ENCODE measurements at places on chromosomes 5 and 9.

DNA sequence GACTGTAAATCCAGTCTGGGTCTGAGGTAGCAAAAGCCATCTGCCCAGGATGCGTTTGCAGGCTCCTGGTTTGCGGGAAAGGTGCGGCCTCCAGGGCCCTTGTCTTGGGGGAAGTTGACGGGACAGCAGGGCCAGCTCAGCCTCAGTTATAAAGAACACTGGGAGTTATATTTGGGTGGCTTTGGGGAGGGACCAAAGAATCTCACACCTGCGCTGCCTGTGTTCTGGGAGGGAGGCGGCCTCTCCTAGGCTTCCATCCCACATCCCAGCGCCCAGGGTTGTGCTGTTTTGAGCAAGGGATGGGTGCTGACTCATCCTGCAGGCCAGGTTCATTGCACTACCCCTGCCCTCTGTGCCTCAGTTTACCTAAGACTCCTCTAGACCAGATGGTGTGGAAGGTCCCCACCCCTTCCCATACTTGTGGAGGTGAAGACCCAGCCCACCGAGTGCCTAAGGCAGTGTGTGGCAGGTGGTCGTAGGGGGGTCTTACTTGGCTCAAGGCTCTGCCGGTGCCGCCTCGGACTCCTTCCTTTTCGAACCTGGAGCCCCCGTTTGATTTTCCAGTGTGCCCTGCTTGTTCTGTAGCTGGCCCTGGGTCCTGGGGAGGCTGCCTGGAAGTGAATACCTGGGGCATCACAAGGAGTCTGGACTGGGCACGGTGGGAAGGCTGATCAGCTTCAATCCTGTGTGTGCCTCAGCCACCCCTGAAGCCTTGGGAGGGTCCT, 39.3 kb upstream of the FCN2 start:
- H3K4me1 ChIP-seq, result no peaks in the 10 kb centered on the region
- H3K4me3 ChIP-seq, result no peak overlapping the region
- H3K36me3 ChIP-seq, result no peaks in the 10 kb centered on the region
- H3K27me3 ChIP-seq, result no peaks in the 10 kb centered on the region
- H3K27ac ChIP-seq, result no peak overlapping the region

- H3K27me3 ChIP-seq, result no peaks in the 10 kb centered on the region
- H3K36me3 ChIP-seq, result no peaks in the 10 kb centered on the region
- H3K4me3 ChIP-seq, result no peak overlapping the region
- no peaks in the 10 kb centered on the region for H3K4me1 ChIP-seq
- DNase-seq, result no peak
- no peak overlapping the region for H3K27ac ChIP-seq
Observed at GRCh38 chr5:136466041-136466415, 100.7 kb upstream of the TRPC7 start.

- H3K27me3 ChIP-seq, result no peaks in the 10 kb centered on the region
- no peaks in the 10 kb centered on the region for H3K36me3 ChIP-seq
- DNase-seq, result no peak
Observed at GRCh38 chr5:178371362-178372111, 138.9 kb upstream of the PHYKPL start.

- no peaks in the 10 kb centered on the region for H3K4me1 ChIP-seq
- no peak overlapping the region for H3K4me3 ChIP-seq
- no peaks in the 10 kb centered on the region for H3K36me3 ChIP-seq
- no peak for DNase-seq
- no peaks in the 10 kb centered on the region for H3K27me3 ChIP-seq
- no peak overlapping the region for H3K27ac ChIP-seq
Observed at GRCh38 chr9:20209391-20210340, 412.6 kb downstream of the MLLT3 start.

GRCh38 chr5:72065751-72066255, 41.5 kb upstream of the MAP1B start:
- no peaks in the 10 kb centered on the region for H3K4me1 ChIP-seq
- H3K4me3 ChIP-seq, result no peak overlapping the region
- no peak for DNase-seq
- no peaks in the 10 kb centered on the region for H3K36me3 ChIP-seq

DNA sequence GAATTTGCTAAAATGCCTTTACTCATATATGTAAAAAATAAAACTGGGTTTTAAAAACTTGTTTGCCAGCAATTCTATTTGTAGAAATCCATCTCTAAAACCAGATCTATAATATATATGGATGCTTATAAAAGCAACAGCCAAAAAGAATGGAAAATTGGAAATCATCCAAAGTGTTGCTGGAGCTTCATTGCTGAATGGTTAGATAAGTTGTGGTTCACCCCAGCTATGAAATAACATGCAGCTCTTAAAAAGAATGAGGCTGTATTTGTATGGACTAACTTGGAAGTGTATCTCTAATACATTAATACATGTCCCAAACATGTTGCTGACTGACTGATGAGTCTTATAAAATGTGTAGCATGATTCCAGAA, 76.2 kb downstream of the STK10 start:
- H3K27ac ChIP-seq, result no peak overlapping the region
- DNase-seq, result no peak
- no peaks in the 10 kb centered on the region for H3K27me3 ChIP-seq
- H3K4me1 ChIP-seq, result no peaks in the 10 kb centered on the region
- H3K36me3 ChIP-seq, result no peaks in the 10 kb centered on the region

- H3K27me3 ChIP-seq, result no peaks in the 10 kb centered on the region
- no peak overlapping the region for H3K4me3 ChIP-seq
- H3K4me1 ChIP-seq, result no peaks in the 10 kb centered on the region
- DNase-seq, result no peak
- H3K36me3 ChIP-seq, result no peaks in the 10 kb centered on the region
Observed at GRCh38 chr9:98134702-98135557, 15.9 kb upstream of the TRIM14 start.

DNA sequence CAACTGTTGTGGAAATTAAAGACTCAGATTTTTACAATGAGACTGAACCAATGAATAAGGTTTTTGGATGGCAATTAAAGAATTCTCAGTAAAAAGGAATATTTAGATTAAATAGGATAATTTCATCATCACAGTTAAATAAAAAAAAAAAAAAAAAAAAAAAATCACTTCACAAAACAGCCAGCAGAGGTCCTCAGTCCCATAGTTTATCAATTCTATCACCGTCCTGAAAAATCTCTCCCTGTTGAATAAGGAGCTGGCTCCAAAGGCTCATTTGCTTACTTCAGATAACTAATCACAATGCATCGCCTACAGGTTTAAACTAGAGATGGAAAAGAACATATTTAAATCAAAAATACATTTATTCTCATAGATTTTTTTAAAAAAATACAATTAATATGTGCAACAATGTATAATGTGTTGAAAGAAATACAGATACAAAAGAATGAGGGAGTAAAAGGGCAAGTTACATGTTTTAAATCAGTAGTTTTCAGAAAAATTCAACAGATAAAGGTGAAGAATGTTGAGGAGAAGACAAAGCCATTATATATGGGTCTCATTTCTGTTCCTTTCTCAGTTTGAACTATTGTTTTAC, 175.8 kb upstream of the CHD1 start:
- H3K36me3 ChIP-seq, result no peaks in the 10 kb centered on the region
- H3K4me3 ChIP-seq, result no peak overlapping the region
- no peaks in the 10 kb centered on the region for H3K27me3 ChIP-seq

DNA sequence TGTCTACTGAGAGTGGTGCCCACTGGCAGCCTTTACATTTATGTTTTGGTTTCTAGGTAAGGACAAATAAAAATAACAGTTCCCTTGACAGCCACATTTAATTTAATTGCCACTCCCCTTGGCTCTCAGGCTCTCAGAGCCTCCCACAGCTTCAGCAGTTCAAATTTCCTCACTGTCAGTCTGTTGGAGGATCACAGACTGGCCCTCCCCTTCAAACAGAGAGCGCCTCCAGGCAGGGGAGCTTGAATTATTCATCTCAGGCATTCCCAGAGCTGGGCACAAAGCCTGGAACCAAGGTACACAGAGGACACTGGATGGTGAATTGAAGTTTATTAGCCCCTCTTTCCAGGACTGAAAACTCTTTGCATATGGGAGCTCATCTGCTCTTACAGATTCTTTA, 407.7 kb downstream of the SPOCK1 start:
- no peak overlapping the region for H3K4me3 ChIP-seq
- DNase-seq, result peak; percentile 61
- H3K27ac ChIP-seq, result no peak overlapping the region
- no peaks in the 10 kb centered on the region for H3K27me3 ChIP-seq
- H3K4me1 ChIP-seq, result no peaks in the 10 kb centered on the region

DNA sequence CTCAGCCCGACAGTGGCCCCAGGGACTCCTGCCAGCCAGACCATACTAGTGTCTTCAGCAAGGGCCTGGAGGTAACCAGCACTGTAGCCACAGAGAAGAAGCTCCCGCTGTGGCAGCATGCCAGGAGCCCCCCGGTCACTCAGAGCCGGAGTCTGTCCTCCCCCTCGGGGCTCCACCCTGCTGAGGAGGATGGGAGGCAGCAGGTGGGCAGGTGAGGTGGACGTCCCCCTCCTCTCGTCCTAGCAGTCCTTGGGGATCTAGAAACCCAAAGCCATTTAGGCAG, 28.0 kb upstream of the LRRC14B start:
- DNase-seq, result peak; percentile 49
- no peak overlapping the region for H3K4me3 ChIP-seq
- no peak overlapping the region for H3K27ac ChIP-seq
- no peaks in the 10 kb centered on the region for H3K4me1 ChIP-seq
- H3K27me3 ChIP-seq, result no peaks in the 10 kb centered on the region

DNA sequence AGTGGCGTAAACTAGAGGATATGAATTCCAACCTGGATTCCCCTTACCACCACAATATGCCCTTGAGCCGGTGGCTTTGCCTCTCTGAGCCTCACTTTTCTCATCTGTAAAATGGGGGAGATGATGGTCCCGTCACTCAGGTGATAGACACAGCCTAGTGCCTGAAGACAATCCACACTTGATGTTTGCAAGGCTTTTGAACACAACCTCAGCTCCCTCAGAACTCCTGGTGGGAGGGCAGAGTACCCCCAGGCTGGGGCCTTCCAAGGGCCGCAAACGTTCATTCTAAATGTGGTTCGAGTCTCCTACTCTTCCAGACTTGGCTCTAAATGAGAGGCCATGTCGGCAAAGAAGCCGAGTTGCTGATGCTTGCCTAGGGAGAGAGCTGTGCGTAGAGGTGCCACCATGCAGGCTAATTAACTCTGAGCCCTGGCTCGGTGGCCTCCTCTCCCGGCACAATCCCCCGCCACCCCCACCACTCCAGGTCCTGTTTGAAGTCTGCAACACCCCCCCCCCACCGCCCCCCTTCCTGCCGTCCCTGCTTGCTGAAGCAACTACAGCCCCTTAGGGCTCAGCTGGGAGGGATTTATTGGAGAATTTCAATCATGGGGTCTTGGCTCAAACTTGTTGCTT, 97.7 kb upstream of the LMX1B start:
- no peak for DNase-seq
- H3K27ac ChIP-seq, result no peak overlapping the region
- no peaks in the 10 kb centered on the region for H3K36me3 ChIP-seq
- peaks cover 6% of the 10 kb centered on the region for H3K4me1 ChIP-seq
- peaks cover 7% of the 10 kb centered on the region for H3K27me3 ChIP-seq

GRCh38 chr5:88878976-88879375, 4.0 kb downstream of the MEF2C start:
- no peak for DNase-seq
- no peak overlapping the region for H3K27ac ChIP-seq
- no peaks in the 10 kb centered on the region for H3K27me3 ChIP-seq
- H3K36me3 ChIP-seq, result no peaks in the 10 kb centered on the region
- H3K4me1 ChIP-seq, result no peaks in the 10 kb centered on the region
- H3K4me3 ChIP-seq, result no peak overlapping the region

GRCh38 chr5:179733772-179734126, 1.1 kb downstream of the MAML1 start:
- DNase-seq, result no peak
- peaks cover 4% of the 10 kb centered on the region for H3K4me1 ChIP-seq
- peak overlapping the region; percentile 96 for H3K27ac ChIP-seq
- peaks cover 4% of the 10 kb centered on the region for H3K36me3 ChIP-seq
- H3K4me3 ChIP-seq, result peak overlapping the region; percentile 84

GRCh38 chr5:95102687-95103086, 182.2 kb downstream of the MCTP1 start:
- no peak for DNase-seq
- H3K4me3 ChIP-seq, result no peak overlapping the region
- H3K27me3 ChIP-seq, result no peaks in the 10 kb centered on the region
- no peaks in the 10 kb centered on the region for H3K36me3 ChIP-seq
- no peaks in the 10 kb centered on the region for H3K4me1 ChIP-seq

- H3K27me3 ChIP-seq, result no peaks in the 10 kb centered on the region
- H3K36me3 ChIP-seq, result no peaks in the 10 kb centered on the region
- no peak overlapping the region for H3K4me3 ChIP-seq
- DNase-seq, result no peak
Observed at GRCh38 chr9:99171225-99172123, 50.3 kb downstream of the ALG2 start.

DNA sequence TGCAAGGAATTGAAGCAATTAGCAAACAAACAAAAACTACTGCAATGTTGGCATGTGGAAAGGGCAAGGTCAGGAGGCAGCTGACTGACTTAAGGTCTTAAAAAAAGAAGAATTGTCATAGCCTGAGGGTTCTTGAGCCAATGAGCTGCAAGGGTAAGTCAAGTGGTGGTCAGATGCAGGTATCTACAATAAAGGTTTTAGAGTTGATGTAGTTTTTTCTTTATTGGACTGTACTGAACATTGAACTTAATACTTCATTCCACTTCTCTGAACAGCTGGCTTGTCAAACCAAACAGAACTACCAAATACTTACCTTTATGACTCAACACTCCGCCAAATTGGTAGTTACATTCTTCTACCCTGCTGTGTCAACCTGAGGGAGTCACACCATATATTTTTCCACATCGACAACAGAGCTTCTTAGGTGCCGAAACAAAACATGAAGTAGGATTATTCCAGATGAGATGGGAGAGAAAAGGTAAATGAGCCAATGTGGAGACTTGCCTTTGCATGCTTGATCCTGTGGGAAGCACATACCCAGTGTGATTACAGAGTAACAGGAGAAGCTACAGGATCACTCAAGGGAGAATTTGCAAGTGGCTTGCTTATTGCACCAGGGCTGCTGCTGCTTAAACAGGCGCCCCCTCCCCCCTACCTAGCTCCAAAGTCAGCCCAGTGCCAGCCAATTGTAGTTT, 35.3 kb downstream of the EQTN start:
- no peaks in the 10 kb centered on the region for H3K27me3 ChIP-seq
- no peak overlapping the region for H3K4me3 ChIP-seq
- H3K4me1 ChIP-seq, result no peaks in the 10 kb centered on the region
- no peak for DNase-seq
